SK-MEL-5 (cell line): ENCODE measurements at places on chromosomes 6 and 20.
A peak's percentile ranks its signal among the peaks of the same experiment; 100 is the strongest.

DNA sequence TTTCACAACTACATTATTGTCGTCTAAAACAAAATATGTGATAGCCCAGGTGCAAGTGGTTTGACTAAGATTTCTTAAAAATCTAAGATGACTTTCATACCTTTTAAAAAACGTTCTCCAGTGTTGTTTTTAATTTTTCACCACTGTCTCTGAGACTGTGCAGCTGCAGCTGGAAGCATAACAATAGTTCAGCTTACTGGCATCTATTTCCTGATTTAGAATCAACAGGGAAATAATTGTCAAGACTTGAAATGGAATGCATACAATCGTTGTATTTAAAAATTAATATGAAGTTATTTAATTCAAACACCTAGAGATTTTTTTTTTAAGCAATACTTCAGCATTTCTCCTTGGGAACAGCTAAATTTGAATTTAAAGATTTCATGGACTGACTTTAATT lies 982.0 kb upstream of the EPHA7 start:
- DNase-seq: no peak

DNA sequence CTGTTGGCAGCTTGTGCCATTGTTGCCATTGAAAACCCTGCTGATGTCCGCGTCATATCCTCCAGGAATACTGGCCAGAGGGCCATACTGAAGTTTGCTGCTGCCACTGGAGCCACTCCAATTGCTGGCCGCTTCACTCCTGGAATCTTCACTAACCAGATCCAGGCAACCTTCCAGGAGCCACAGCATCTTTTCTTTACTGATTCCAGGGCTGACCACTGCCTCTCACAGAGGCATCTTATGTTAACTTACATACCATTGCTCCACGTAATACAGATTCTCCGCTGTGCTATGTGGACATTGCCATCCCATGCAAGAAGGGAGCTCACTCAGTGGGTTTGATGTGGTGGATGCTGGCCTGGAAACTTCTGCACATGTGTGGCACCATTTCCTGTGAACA lies 221.8 kb upstream of the FAM83B start:
- no peak for DNase-seq

DNA sequence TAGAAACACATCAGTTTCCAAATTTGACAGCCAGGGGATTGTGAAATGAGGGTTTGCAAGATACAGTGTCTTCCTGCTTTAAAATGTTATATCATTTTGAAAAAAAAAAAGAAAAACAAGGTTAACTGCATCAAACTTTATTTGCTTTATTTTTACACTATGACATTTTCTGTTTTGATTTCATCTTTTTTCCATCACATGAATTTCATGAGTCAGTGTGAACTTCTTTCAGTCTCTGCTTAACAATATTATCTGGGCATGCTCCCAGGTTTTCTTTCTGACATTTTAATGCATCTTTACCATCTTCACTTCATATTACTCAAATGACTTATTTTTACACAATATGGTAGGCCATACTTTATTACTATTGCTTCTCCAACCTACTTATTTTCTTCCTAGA lies 1.9 kb downstream of the NCOA7 start:
- DNase-seq: no peak

DNA sequence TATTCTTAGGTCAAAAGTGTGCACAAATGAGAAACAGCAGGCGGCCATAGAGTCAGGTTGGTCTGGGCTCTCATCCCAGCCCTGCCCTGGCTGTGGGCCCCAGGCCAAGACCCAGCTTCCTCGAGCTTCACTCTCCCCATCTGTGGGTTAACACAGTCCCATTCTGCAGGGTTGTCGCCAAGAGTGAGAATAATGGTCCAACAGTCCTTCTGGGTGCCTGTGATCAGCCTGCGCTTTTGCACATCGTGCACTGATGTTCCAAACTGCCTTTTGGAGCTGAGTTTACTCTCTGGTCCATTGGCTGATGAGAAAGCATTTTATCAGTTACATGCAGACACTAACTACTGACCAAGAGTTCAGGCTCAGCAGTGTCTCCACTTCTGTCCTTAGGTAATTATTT lies 82.6 kb downstream of the INSM1 start:
- no peak for DNase-seq

GRCh38 chr6:109332748-109333147 lies 49.5 kb downstream of the CD164 start:
- DNase-seq: no peak

DNA sequence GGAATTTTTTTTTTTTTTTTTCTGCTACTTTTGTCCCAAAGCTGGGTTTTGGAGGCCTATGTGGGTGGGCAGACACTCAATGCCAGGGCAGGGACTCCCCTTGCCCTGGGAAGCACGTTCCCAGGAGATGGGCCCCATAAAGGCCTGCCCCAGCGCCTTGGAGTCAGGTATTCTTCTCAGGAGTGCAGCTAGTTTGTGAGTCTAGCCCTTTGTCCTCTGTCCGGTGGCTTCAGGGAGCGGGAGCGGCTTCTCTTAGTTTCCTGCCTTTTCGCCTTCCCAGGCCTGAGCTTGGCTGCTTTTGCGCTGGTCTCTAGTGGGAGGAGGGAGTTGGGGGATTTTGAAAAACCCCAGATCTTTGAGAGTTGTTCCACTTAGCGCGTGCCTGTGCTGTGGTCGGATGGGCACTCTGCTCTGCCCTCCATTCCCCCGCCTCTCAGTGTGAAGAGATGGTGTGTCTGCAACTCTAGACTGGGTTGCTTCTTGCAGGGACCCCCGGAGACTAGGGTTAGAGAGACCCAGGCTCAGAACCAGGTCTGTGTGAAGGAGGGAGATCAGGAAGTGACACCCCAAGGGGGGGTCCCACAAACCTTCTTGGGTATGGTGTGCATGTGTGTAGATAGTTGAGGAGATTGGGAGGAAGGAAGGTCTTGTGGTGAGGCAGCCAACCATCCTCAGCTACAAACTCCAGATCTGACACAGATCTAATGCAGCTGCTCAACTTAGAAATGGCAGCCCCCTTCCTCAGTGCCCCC lies 1.3 kb downstream of the PLCG1 start:
- DNase-seq: peak; percentile 20

GRCh38 chr20:57790176-57790575 lies 80.4 kb upstream of the PMEPA1 start:
- DNase-seq: no peak

DNA sequence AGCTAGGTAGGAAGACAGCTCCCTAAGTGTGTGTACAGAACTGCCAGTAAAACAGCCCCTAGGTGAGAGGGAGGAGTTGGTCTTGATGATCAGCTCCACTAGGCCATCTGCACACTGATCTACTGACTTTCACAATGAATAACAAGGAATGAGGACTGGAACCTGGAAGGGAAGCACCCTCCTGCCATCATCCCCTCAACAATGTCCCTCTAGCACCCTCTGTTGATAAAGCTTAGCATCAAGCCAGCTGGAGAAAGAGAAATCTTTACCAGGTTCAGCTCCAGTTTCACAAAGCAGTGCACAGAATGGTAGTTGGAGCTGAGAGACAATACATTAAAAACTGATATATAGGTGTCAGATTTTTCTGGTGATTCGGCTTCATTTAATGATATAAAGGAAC lies 57.2 kb upstream of the IRAK1BP1 start:
- peak; percentile 48 for DNase-seq

DNA sequence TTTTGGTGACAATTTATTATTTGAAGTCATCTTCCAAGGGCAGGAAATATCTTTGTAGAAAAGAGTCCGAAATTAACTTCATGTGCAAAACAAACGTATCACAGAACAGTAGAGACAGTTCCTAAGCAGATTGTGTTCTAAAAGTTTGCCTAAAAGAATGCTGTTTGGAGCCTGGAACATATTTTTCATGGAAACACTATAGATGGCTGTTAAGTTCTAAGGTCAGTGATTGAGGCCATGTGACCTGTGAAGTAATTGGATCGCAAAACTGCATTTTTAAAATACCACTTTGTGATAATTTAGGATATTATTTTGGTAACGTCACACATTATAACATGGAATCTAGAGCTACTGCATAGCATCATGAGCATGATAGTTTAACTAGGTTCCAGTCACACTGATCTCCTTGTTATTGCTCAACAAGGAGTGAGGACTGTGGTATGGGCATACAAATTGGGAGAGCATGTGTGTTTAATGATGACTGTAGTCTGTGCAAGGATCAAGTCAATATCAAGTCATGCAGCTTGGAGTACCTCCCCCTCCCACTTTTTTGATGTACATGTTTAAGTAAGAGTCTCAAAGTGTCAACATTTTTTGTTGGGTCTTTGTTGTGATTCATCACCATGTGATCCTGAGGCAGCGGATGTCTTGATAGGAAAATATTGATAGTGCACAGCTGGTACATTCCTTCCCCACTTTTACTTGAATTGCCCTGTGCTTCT lies 609.3 kb upstream of the CITED2 start:
- no peak for DNase-seq

- DNase-seq: no peak
These were observed 30.5 kb downstream of the MCM8 start for GRCh38 chr20:5980720-5981538.

GRCh38 chr6:74976701-74977100 lies 229.2 kb downstream of the COL12A1 start:
- DNase-seq: no peak

DNA sequence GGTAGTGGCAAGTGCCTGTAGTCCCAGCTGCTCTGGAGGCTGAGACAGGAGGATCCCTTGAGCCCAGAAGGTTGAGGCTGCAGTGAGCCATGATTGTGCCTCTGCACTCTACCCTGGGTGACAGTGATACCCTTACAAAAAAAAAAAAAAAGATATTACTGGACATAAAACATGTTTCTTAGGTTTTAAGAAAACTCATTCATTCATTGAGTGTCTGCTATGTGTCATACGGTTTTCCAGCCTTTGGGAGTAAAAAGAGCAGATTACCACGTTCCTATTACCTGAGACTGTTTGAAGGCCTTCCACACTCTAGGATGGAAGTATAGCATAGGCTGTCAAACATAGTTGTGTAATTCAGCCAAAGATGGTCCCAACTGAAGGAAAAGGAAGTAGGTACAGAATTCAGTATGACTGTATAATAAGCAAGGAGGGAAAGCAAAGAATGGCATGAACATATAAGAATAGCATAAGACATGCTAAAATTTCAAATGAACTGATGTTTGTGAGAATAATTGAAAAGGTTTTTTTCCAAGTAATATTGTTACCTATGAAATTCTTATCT lies 22.0 kb downstream of the STXBP5 start:
- no peak for DNase-seq

DNA sequence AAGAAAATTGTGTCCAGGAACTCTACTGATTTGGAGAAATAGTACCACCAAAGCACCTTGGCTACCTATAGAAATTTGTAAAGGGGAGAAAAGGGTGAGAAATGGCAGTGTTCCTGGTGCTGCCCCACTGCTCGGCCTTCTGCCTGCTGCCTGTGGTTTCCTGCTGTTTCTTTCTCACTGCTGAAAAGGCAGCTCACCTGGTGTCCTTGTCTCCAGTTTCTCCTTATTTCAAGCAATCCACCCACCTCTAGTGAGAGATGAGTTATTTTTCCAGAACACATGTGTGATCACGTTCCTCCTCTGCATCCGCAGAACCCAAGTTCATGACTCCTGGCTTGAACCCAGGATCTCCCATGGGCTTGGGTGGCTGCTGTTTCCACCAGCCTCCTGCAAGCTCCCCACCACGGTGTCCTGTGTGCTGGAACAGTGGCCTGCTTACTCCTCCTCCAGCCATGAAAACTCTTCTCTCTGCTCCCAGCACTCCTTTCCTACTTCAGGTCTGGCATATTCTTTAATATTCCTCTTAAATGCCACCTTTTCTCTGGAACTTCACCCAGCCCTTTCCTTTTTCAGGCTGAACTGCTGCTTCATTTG lies 48.9 kb downstream of the ELOVL2 start:
- DNase-seq: no peak

- DNase-seq: no peak
These were observed 1076.4 kb downstream of the HACE1 start for GRCh38 chr6:103783329-103783728.

DNA sequence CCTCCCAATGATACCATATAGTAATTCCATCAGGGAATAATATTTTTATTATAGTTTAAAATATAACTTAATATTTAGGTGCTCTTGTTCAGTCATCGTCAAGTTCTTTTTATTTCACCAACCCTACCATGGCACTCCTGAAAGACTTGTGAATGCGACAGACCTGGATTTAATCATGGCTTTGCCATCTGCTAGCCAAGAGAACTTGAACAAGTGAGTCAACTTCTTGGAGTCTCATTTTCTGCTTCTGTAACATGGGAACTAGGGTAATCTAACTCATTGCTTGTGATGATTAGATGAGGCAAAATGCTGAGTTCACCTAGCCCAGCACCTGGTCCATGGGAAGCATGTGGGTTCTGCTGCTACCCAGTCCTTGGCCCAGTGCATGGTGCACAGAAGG lies 62.9 kb downstream of the ESR1 start:
- no peak for DNase-seq

DNA sequence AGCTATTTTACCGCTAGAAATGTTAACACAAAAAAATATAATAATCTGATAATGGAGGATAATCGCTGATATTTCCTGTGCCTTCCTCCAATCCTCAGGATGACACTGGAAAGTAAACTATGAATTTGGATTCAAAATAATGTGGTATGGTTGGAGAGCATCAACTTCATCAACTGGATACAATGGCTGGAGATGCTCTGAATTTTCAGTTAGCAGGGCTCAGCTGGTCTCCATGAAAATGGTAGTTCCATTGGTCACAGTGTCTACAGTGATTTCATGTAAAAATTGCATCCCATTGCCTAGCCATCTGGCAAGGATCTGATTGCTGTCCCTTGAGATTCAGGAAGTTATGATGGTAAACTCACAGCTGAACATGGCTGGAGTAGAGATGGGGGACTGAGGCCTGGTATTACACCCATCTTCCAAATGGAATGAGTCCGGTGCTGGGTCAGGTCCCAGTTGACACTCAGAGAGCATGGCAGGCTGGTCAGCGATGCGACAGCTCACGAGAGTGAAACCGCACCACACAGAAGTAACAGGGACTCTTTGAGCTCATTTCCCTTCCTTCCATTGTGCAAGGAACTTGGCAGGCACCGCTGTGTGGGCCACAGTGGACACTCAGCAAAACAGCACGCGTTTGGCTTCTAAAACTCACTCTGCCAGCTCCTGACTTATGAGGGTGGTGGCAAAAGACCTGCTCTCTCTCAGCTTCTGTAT lies 142.4 kb upstream of the TNFAIP3 start:
- no peak for DNase-seq

GRCh38 chr6:30325873-30326525 lies 728 bp upstream of the TRIM39 start:
- DNase-seq: peak; percentile 69

GRCh38 chr6:25960734-25961133 lies 1.9 kb upstream of the TRIM38 start:
- DNase-seq: no peak

DNA sequence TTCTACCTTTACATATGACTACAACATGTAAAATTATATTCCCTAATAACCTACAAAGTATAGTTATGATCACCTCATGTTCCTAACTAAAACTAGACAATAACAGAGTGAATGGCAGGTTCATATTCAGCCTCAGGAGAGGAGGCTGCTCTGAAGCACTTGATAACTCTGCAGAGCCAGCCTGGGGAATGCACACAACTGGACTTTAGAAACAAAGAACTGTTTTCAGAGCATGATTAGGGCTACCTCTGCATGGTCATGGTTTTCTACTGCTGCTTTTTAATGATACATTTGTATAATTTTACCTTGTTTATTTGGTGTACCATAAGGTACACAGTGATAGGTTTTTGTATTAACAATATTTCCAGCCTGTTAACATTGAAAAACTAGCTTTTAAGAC lies 50.3 kb downstream of the TRPC4AP start:
- no peak for DNase-seq
